ENCODE measurements at places on chromosomes 13 and 19.

DNA sequence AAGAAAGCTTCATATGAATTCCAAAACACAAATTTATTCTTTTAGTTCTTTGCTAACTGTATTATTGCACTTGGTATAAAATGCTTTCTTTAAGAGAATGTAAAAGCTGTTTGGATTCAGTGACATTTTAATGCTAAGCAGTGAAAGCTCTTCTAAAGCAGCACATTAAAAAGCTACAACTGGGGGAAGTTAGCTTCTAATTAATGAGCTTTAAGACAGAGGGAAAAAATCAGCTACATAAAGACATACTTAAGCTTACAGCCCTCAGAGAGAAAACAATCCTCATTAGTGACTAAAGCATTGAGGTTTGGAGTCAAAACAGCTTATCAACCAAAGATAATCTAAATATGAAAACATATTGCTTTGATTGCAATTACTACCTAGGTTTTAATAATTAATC is 1222.2 kb upstream of the SPRY2 start:
- no peak for DNase-seq

DNA sequence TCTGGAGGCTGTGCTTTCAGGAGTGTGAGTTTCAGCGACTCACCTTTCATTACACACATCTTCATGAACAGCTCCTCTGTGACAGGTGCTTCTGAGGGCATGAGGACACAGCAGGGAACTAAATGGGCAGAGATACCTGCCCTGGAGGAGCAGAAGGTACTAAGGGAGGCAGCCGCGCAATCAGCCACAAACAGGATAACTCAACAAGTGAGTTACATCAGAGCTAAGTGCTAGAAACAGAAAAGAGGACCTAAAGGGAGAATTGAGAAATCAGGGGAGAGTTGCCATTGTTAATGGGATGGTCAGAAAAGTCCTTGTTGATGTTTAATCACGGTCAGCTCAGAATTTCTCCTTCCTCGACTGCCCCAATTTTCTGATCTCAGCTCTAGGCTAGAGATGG is 42.5 kb downstream of the SYDE1 start:
- DNase-seq: no peak

GRCh38 chr19:46764817-46765291 is 18.6 kb upstream of the STRN4 start:
- DNase-seq: no peak

- DNase-seq: no peak
These were observed 1.8 kb downstream of the RABAC1 start for GRCh38 chr19:41957161-41957837.

- peak; percentile 13 for DNase-seq
These were observed 13.6 kb downstream of the ACP4 start for GRCh38 chr19:50803633-50804419.

DNA sequence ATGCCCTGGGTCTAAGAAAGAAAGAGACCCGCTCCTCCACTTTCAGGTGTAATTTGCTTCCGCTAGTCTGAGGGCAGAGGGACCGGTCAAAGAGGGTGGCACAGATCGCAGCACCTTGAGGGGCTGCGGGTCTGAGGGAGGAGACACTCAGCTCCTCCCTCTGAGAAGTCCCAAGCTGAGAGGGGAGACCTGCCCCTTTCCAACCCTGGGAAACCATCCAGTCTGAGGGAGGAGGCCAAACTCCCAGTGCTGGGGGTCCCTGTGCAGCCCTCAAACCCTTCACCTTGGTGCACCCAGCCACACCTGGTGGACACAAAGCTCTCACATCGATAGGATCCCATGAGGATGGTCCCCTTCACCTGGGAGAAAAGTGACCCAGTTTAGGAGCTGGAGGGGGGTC is 13.0 kb downstream of the MISP start:
- DNase-seq: no peak

Measured in DMS79 (cell line).